Heart right ventricle (tissue), 16 donors: ENCODE measurements at places on chromosomes 7 and 10. TPM values are rescaled to one million over a fixed set of nuclear protein-coding genes. Genes with fewer than 3 reads are reported as not detected.

The MORN4 gene
- 16.0 TPM for polyA plus RNA-seq

The OPALIN gene
- polyA plus RNA-seq = not detected

GRCh38 chr7:1818575-1819258 is 148.6 kb downstream of the ELFN1 start:
- no peak for DNase-seq

GRCh38 chr7:37231613-37232012 is 217.1 kb downstream of the ELMO1 start:
- no peak for DNase-seq

GRCh38 chr7:67392596-67393438 is 396.2 kb downstream of the TYW1 start:
- DNase-seq = no peak

- DNase-seq = no peak
Observed at GRCh38 chr10:77939561-77940001, 13.0 kb upstream of the DLG5 start.

GRCh38 chr7:116502201-116503096 is 2.9 kb downstream of the CAV2 start:
- DNase-seq = no peak

- DNase-seq = no peak
Observed at GRCh38 chr10:101778151-101778780, 2.4 kb upstream of the FGF8 start.

- no peak for DNase-seq
Observed at GRCh38 chr7:124269774-124270173, 236.9 kb upstream of the TMEM229A start.

- DNase-seq = no peak
Observed at GRCh38 chr7:75658369-75658768, 80.4 kb downstream of the HIP1 start.
